ENCODE measurements at places on chromosomes 3 and 15.

GRCh38 chr15:99335508-99335907 is 84.2 kb downstream of the LRRC28 start:
- no peak for DNase-seq

- no peak for DNase-seq
These were observed 9.7 kb downstream of the SCAMP2 start for GRCh38 chr15:74863239-74864056.

GRCh38 chr3:128807186-128807830 is 72.1 kb upstream of the ACAD9 start:
- DNase-seq = no peak

DNA sequence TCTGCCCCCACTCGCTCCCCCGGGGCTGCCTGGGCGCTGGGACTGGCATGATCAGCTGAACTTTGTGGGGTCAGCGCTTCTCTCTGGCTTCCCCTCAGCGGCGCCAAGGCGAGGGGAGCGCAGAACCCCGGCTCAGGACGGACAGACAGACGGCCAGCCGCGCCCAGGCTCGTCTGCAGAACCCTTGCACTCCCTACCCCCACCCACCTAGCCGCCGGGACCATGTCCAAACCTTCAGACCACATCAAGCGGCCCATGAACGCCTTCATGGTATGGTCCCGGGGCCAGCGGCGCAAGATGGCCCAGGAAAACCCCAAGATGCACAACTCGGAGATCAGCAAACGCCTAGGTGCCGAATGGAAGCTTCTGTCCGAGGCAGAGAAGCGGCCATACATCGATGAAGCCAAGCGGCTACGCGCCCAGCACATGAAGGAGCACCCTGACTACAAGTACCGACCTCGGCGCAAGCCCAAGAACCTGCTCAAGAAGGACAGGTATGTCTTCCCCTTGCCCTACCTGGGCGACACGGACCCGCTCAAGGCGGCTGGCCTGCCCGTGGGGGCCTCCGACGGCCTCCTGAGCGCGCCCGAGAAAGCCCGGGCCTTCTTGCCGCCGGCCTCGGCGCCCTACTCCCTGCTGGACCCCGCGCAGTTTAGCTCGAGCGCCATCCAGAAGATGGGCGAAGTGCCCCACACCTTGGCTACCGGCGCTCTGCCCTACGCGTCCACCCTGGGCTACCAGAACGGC is 621 bp downstream of the SOX14 start:
- DNase-seq = no peak

- no peak for DNase-seq
These were observed 46.7 kb downstream of the IGF2BP2 start for GRCh38 chr3:185778094-185778493.

DNA sequence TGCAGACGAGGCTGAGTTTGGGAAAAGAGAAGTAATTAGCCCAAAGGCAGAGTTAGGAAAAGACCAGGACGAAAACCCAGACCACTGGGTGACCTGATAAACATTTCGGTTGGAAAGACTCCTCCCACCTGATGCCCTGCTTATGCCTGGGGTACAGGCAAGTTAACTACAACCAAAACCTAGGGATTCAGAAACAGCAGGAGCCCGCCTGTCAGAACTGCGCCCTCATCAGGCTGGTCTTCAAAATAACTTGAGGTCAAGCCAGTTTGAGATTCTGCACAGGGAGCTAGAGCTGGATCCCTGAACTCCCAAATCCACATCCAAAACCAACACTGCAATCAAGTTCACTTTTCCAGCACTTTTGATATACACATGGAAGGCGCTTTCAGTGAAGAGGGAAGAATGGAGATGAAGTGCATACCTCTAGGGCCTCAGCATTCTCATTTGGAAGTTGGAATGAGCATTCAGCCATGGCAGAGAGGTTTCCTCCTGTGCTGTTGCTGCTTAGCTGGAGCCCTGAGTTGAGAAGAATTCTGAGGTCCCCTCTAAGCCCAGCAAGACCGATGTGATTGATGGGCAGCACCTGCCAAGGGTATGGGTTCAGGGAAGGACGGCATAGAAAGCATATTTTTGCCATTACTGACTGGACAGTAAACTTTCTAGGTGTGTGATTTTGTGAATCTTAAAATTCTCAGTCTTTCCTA is 11.6 kb downstream of the TSEN2 start:
- no peak for DNase-seq

DNA sequence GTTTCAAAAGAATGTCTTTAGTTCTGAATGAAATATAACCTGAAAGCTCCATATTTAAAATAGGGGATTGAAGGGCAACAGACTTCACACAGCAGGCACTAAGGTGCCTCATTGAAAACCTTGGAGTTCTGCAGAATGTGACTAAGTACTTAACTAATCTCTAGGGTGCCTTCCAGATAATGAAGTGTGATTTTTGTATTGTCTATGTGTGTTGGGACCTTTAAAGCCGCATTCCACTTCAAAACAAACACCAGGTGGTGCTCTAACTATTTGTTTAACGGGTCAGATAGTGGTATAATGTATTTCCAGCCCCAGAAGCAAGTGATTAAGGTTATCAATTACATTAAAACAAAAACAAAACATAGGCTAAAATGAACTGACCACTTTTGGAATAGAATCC is 28.0 kb downstream of the TFG start:
- DNase-seq = no peak

DNA sequence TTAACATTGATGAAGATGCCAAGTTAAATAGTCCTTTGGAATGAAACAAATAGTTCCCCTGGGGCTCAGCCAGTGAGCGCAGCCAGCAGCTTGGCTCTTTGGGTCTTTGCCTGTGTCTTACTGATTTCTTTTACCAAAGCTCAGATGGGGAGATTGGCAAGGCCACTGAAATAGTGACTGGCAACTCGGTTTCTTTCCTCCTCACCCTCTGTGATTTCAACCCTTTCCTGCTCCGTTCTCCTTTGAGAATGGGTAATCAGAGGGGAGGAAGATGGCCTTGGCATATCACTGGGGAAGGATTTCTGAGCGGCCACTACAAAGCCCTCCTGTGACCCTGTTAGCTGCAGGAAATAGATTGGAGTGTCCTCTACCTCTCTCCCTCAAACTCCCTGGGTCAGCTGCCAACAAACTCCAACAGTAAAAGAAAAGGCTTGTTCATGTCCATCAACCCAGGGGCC is 337.1 kb upstream of the LRRFIP2 start:
- no peak for DNase-seq

DNA sequence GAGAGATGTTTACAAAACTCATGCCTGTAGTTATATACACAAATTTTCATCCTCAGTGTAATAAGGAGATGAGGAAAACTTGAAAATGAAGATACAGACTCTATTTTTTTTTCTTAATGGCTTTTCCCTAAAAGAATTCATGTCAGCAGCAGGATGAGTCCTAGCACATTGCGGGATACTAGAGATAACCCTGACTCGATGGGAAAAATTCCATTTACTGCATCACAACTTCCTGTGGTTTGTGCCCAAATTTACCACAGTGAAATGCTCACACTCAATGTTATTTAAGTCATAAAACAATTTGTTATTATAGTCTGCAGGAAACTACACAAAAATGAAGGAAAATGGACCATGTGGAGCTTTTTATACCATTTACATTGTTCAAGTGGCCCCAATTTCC is 581.9 kb upstream of the ZNF717 start:
- no peak for DNase-seq

- no peak for DNase-seq
These were observed 34.9 kb downstream of the MORF4L1 start for GRCh38 chr15:78907577-78907976.

DNA sequence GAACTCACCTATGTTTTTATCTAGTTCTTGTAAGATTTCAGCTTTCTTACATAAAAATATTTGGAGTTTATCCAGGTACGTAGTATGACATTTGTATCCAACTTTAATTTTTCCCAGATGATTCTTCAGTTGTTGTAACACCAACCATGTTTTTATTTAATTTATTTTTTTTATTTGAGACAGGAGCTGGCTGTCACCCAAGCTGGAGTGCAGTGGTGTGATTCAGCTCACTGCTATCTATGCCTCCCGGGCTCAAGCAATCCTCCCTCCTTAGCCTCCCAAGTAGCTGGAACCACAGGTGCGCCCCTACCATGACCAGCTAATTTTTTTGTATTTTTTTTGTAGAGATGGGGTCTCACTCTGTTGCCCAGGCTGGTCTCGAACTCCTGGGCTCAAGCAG is 6.6 kb downstream of the XYLB start:
- no peak for DNase-seq

DNA sequence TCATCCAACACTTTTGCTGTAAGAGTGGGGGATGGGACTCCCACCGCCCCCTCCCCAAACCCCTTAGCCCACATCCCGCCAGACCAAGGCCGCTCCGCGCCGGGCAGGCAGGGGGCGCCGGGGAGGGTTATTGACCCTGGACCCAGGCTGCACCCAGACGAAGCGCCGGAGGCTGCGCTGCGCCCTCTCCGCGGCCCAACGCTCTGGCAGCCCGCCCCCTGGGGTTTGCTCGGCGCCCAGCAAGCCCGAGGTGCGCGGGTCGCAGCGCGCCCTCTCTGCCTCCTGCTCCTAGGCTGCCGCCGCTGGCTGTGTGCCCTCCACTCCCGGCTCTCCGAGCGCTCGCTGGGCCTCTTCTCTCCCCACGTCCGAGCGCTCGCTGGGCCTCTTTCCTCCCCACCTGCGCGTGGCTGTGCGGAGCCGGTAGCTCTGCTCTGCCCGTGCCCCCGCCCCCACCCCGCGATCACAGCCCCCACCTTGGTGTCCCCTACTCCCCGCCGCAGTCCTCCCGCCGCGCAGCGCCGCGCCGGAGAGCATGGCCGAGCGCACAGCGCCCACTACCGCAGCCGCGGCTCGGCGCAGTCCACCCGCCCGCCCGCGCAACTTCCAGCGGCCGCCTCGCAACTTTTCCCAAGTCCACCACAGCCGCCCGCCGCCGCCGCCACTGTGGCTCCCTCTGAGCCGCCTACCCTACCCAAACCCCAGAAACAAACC is 1.2 kb downstream of the MECOM start:
- no peak for DNase-seq

DNA sequence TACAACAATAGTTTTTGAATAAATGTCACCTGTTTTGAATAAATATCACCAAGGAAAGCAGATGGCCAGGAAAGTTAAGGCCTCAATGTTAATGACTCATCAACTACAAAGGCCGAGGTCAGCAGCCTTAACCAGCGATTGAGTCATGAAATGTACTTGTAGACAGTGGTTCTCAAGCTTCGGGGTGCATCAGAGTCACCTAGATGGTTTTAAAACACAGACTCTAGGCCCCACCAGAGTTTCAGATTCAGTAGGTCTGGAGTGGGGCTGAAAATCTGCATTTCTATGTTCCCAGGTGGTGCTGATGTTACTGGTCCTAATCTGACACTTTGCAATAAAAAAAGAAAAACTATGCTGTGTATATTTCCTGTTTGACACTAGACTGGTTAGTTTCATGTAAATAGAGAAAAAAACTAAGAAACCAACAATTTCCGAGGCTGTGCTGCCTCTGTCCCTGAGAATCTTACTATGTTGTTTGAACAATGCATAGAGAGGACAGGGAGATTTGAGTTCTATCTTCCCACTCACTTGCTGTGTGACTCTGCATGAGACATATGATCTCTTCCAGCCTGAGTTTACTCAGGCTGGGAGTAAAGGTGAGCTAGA is 9.8 kb downstream of the RAB27A start:
- peak; percentile 54 for DNase-seq

DNA sequence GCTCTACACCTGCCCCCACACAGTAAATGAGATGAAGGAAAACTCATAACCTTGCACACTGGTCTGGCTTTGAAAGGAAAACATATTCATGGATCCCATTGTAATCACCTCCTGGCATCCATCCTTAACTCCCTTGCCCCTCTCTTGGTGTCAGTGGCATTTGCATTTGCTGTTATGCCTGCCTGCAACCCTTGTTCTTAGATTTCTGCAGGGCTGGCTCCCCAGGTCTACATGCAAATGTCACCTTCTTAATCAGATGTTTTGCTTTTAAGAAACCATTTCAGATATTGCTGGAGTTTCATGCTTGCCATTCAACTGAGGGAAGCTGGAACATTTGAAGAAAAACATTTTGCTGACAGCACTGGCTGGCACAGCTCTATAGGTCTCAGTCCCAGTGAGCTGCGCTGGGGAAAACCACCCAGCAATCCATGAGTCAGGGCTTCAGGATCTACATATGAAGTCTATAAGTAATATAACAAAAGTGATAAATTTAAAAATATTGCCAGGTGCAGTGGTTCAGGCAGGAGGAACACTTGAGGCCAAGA is 19.1 kb downstream of the LRRC2 start:
- no peak for DNase-seq

GRCh38 chr3:162262129-162262528 is 765.5 kb downstream of the OTOL1 start:
- DNase-seq = no peak

DNA sequence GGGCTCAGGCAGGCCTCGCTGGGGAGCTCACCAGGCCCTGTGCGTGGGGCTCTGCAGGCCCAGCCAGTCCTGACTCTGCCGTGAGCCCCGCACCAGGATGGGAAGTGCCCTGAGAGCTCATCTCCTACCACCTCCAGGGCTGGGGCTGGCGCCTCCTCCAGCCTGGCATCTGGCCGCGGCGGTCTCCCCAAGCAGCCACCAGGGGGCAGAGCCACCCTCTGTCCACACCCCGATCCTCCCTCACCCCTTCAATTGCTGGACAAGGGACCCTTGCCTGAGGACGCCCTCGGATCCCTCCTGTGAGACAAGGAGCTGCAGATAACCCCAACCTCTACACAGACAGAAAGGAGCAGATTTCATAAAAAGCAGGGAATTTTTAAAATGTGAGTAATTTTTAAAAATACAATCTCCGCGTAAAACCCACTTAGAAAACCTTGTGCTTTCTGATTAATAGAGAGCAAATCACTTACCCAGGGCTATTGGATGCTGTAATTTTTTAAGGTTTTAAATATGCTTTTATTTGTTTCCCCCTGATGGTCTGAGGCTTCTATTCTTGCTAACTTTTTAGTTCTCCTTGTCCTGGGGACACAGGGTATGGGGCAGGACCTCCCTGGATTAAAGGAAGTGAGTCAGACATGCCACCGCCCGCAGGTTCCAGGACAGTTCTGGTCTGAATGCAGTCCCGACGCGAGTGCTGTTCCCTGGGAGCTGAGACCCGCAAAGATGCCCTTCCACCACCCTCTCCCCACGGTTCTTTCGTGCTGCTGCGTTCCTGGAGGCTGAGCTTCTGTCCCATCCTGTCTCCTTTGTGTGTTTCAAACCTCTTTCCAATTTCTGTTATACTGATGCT is 52.3 kb upstream of the CHRNA7 start:
- peak; percentile 59 for DNase-seq

DNA sequence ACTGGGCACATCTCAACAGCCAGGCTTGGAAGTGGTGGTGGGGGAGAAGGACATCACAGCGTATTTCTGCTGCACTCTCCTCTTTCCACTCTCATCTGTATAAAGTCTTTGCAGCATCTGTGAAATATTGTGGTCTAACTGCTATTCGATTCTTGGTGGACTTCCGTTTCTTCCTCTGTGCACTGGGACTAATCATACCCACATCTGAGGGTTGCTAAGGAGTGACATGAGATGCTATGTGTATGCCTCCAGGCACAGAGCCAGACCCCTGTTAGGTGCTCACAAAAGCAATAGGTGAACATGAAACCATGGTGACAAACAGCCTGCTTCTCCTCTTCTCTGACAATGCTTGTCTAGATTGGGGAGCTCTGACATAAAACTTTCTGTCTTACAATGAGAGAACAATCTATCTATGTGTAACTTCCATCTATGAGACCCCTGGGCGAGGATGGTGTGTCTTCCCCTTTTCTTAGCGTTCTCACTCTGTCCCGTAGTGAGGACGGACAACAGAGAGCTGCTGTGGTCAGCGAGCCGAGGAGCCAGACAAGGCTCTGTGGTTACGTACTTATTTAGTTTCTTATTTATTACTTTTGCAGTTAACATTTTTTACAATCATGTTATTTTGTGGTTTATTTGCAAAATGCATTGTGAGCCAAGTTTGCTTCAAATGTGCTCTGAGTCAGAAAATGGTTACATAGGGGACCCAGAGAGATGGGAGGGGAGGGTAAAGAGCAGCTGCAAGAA is 196.7 kb upstream of the TPRG1 start:
- DNase-seq = no peak

Data from stimulated activated CD4-positive, alpha-beta T cell treated with anti-CD3 and anti-CD28 coated beads, Interleukin-2, amount 100 ng/mL, for 48 hours (primary cell).